Activated CD4-positive, CD25-positive, alpha-beta regulatory T cell (primary cell): ENCODE measurements at places on chromosomes 4 and X.

- DNase-seq: no peak
Measured at GRCh38 chr4:153081006-153081580, 123.2 kb upstream of the TRIM2 start.

DNA sequence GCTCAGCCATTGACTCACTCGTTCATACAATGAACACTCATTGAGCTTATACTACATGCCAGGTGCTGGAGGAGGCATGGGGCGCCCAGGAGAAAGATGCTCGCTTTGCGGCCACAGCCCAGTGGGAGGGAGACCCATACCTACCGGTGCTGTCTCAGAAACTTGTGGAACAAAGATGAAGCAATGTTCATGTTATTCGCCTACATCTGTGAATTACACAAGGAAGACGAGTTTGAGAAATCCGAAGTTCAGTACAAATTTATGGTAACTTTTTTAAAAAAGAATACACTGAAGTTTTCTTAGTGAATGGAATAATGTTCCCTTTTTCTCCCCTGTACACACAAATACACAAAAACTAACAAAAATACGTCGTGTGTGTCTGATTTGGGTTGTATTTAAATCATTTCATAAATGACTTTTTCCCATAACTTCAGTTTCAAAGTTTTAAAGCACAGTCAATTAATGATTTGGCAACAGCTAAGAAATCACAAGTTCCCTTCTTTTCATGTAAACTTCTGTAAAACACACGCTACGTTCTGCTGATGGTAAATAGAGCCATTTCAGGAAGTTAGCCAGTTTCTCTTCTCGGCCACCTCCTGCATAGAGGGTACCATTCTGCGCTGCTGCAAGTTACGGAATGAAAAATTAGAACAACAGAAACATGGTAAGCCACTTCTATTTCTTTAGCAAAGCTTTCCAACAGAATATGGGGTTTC, at the start of gene TLR8:
Gene TLR8, plus strand, starts transcription at position 575 of the 716 bp plus-strand sequence. Its CDS starts 87 bp downstream, at position 662.
- DNase-seq: no peak

DNA sequence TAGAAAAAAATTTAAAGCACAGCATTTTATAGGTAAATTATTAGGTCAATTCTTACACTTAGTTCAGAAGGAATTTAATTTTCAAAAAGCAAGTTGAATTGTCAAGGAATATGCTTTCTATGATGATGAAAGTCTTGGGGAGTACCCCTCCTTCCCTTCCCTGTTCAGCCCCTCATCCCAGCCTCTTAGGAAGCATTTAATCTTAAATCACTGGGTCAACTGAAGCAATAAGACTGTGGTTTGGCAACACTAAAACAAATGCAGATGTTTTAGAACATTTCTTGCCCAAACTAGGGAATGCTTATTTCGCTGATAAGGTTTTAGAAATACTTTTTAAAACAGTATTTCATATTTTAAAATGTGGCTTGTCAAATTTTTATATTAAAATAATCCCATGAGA, 19.1 kb upstream of the ARSJ start:
- no peak for DNase-seq

GRCh38 chrX:22314211-22314610, 41.5 kb downstream of the CBLL2 start:
- DNase-seq: no peak

- DNase-seq: no peak
Measured at GRCh38 chr4:108965016-108965415, 202.2 kb upstream of the ETNPPL start.

- DNase-seq: no peak
Measured at GRCh38 chr4:85557016-85557901, 82.3 kb downstream of the ARHGAP24 start.

DNA sequence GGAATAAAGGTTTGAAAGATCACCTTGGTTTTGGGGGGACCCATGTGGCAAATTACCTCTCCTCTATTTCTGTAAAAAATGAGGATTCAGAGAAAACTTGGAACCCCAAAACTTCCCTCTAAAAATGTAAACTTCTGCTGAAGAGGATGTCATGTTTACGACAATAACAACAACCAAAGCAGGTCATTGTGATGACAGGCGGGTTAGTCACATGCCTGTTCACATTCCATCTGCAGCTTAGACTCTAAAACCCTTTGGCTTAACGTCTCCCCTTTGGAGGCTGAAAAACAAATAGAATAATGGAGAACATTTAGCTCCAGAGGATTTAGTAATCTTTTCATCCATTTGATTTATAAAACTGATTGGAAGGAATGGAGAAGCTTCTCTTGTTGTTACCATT, 75.0 kb upstream of the FAM9C start:
- DNase-seq: no peak
